ENCODE measurements at places on chromosomes 1 and 21.

- no peak for DNase-seq
Measured at GRCh38 chr1:177122461-177123251, 41.9 kb downstream of the ASTN1 start.

- no peak for DNase-seq
Measured at GRCh38 chr1:244458781-244459180, 2.3 kb upstream of the CATSPERE start.

DNA sequence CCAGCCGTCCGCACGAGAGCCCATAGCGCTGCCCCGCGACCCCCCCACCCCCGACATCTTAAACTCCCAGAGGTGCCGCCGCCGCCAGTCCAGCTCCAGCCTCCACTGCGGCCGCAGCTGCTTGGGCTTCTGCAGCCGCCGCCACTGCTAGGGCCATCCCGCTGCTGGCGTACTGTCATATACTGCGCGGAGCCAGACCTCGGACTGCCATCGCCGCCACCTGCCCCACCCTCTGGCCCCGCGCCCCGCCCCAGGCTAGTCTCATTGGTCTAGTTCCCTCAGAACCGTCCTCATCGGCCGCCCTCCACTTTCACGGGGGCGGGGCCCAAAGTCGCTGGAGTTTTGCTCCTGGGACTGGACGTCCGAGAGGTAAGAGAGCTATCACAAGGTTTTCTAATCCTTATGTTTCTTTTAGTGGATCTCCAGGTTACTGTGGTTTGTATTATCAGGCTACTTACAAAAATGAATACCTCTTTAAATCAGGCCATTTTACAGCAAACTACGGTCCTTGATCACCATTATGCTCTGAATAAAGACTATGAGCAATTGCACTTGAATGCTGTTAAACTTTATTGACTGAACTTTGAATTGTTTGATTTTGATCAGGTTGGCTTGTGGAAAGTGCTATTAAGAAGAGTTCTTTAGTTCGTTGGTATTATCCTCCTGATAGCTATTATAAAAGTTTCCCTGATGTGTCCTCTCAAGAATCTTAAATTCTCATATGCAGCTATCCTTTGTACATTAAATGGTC is 2.8 kb upstream of the CD1D start:
- no peak for DNase-seq

- DNase-seq, result no peak
Measured at GRCh38 chr1:160724465-160725242, 13.0 kb upstream of the CD48 start.

DNA sequence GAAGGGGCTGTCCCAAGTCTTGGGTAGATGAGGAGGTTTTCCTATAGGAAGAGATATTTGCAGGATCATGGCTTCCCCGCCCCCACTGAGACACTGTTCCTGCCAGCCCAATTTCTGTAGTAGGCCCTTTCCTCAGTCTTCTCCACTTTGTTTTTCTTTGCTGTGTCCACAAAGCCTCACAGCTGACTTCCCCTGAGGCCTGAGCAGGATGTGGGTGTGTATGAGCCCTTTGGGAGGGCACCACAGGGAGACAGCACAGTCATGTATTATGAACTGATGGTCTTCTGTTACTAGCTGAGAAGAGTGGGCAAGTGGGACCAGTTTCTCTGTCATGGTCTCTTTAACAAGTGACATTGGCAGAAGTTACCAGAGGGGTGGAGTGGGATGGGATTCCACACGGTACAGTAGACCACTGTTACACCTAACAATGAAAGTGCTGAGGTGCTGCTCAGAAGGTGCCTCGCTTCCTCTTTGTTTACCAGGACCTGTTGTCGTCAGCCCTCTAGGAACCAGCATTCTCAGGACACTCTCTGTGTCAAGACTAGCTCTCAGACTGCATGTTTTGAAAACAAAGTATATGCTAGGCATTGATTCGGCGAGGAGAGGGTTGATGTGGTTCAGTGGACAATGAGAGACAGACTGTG is 253.8 kb upstream of the HOOK1 start:
- no peak for DNase-seq

DNA sequence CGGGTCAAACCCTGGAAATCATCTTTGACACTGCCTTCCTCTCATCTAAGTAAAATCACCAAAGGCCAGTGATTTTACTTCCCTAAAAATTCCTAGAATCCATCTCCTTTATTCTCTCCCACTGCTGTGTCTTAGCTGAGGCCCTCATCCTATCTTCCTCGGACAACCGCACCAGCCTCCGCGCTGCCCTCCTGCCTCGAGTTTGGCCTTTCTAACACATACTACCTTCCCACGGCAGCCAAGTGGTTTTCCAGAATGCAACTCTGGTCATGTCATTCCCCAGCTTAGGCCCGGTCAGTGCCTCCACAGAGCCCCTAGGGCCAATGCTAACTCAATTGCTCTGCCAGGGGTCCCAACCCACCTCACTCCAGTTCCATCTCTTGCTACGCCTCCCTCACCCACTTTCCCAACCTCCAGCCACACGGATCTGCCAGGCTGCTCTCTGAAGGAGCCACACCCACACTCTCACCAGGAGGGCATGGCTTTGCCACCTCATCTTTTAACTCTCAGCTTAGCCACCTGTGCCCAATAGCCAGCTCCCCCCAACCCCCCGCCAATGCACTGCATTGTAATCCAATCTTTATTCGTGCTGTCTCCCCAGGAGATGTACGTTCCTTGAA is 6.8 kb downstream of the TMEM9 start:
- DNase-seq, result no peak

- no peak for DNase-seq
Measured at GRCh38 chr1:200493344-200493743, 83.5 kb upstream of the ZNF281 start.

DNA sequence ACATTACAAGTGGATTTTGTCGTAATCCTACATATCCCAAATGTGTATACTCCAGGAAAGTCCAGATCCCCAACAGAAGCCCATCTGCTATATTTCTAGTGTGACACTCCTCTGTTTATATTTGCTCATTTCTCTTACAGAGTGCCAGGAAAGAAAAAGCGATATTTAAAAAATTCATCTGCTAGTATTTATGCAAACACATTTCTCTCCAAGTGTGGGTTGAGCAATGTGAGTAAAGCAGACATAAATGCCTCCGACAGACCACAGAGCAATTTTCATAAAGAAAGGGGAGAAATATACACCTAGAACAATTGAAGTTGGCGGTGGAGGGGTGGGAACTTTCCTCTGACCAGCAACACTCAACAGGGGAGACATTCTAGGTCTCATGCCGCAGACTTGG is 22.2 kb upstream of the RAP1A start:
- no peak for DNase-seq

DNA sequence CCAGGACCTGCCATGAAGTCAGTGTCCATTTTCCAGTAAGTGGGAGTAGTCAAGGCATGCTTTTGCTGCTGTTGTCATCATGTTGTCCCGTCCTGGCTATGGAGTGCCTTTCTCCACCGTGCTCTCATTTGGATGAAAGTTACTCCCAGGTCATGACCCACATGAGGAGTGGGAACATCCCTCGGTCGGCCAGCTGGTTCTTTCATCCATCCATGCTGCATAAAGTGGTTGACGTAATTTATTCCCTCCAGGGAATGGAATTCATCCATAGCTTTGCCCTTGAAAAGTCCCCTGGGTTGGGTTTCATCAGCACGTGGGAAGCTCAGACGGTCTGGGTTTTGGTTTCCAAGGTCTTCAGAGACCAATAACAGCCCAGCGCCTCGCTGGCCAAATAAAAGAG is 11.6 kb downstream of the PLA2G2A start:
- no peak for DNase-seq

DNA sequence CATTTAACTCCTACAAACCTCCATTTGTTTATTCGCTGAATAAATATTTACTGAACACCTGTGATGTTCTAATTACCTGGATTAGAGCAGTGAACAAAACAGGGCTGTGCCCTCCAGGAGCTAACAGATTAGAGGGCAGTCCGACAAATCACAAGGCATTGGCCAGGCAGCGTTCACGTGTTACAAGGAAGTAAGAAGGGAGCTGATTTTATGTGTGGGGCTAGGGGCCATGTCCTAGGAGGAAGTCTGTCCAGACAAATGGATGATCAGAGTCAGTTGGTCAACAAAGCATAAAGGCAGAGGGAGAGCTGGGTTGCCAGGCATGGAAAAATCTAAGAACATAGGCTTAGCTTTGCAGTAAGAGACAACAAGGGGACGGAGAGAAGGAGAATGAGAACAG is 57.3 kb upstream of the BACE2 start:
- no peak for DNase-seq

GRCh38 chr1:186183219-186183618 is 191.8 kb downstream of the TPR start:
- no peak for DNase-seq

DNA sequence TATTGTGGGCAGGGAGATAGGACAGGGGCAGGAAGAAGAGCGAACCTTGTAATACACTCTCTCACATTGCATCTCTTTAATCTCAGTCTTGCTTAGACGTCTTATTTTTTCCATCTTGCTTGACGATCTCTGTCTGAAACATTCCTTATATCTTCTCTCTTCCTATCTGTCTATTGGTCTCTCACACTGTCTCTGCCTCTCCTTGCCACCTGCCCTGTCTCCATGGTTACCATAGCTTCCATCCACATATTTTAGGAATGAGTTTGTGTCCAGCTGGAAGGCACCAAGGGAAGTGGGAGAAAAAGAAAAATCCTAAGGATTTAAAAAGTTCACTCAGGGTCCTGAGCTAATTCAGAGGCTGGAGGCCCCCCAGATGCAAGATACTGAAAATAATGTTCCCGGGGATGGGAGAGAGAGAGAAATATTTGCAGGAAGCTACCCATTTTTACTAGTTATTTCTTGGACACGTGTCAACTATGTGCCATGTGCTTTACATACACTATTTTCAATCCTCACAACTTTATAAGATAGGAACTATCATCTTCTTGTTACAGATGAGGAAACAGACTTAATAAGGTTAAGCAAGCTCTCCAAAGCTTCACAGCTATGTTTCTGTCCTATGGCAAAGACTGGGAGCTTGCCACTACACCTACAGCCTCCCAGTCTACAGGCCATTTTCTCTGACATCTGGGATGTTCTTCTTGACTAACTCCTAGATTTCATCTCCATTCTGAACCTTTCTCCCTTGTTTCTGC is 933 bp downstream of the ANKRD34A start:
- DNase-seq, result no peak

DNA sequence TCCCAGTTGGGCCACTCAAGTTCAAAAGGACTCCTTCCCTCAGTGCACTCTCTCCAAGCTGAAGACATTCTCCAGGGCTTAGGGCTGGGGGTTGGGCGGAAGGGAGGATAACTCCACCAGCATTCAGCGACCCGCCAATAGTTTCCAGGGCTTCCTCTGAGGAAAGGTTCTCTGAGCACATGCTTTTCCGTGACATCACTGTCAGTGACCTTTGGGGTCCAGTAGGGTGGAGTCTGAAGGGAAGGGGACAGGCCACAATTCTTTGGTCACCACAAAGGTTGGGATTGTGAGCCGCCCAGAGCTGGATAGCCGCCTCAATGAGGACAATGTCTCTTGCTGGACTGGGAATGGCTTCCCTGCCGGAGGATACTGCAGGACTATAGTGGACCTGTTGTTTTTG is 22.8 kb upstream of the RXRG start:
- DNase-seq, result no peak

GRCh38 chr1:182183606-182184005 is 122.1 kb upstream of the ZNF648 start:
- no peak for DNase-seq

GRCh38 chr1:34520111-34520510 is 234.7 kb upstream of the GJB5 start:
- no peak for DNase-seq

- DNase-seq, result no peak
Measured at GRCh38 chr1:227712648-227713047, 22.5 kb downstream of the JMJD4 start.

GRCh38 chr1:228145463-228146416 is 4.0 kb upstream of the GJC2 start:
- no peak for DNase-seq

DNA sequence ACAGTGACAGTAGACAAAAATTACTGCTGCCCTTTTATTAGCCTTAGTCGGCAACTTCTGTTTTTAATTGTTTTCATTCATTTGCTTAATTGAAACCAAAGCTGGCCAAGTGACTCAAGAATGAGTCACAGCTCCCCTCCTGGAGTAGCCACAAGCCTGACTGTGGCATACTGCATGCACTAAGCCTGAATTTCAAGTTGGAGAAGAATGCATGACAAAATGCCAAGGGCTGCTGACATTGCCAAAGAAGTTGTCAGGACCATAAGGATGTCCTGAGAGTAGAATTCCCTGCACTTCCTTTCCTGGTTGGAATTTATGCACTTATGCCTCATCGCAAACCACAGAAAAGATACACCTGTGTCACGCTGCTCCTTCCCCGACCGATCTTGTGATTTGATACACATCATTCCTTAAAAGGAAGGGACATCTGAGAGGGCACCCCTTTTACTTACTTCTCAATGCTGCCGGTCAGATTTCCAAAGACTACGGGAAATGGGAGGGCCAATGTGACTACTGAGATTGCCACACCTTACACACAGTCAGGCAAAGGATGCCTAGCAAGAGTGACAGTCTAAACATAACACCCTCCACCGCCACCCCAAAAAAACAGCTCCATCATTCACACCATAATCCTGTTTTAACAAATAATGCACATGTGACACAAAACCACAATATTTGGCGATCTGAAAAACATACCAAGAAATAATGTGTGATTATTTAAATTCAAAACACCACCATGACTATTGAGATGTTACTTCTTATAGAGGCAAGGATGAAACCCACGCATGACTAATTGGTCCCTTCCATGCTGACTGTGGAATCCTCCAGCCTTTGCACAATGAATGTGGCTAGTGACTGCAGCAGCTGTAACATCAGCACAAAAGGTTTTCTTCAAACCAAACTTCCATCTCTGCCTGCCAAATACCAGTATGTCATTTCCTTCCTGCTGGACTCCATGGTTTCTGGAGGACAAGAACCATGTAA is 28.2 kb downstream of the VAV3 start:
- no peak for DNase-seq

- no peak for DNase-seq
Measured at GRCh38 chr1:150267896-150268295, 920 bp downstream of the APH1A start.

DNA sequence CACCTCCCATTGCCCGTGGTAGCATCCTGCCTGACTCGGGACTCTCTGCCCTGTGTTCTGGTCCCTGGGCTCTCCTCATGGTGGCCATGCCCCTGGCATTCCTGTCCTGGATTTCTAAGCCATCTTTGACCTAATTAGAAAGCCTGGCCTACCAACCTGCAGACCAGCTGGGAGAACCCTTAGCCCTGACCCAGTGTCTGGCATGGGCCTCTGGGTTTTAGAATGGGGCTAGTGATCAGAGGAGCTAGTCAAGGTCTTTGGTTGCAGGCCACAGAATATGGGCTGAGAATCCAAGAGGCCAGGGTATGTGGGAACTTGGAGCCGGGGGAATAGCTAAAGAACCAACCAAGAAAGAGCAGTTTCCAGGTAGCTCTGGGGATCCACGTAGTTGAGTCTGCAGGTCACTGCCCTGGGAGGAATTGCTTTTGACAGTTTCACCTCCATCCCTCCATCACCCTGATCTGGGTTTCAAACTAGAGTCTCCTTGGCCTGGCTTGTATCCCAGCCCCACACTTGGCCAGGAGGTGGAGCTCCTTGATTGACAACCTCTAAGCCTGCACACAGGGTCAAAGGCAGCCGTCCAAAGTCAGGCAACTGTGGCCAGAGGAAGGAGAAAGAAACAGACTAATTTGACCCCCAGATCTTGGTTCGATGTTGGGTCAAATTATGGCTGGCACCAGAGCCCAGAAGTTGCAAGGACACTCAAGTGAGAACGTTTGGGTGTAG is 54.7 kb upstream of the ABCG1 start:
- DNase-seq, result peak; percentile 14

- DNase-seq, result no peak
Measured at GRCh38 chr1:172756024-172756423, 97.1 kb downstream of the FASLG start.
